T-helper 1 cell (primary cell): ENCODE measurements at places on chromosomes 11 and 22.
A peak's percentile ranks its signal among the peaks of the same experiment; 100 is the strongest.

DNA sequence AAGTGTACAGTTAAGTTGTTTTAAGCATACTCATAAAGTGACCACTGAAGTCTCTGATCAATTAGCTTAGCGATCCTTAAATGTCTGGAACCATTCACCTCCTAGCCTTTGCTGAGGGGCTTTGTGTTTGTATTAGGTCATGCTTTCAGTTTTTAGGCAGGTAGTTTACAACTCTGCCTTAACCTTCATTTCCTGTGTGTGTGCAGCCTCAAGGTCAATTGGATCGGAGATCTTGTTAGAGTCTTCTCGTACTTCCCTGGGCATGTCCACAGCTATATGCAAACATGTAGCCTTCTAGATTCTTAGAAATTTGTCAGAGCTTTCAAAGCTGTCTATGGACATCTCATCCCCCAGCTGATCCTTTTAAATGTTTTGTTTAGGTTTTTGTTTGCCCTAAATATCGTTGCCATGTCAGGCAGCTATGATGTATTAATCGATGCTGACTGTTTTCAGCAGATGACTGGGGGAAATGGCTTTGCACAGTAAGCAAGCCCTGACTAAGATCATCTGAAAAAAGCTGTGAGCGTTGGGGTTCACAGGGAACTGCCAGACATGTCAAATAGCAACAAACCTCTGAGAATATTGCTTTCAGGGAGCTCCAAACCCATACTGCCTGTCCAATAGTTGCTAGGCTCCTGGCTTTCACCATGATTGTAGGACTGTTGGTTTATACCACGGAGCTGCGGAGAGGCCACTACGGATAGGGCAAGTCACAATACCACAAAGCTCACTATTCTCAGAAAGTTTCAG, 45.6 kb downstream of the GLYAT start:
- no peak for DNase-seq

GRCh38 chr22:28435982-28436381, 243.7 kb downstream of the TTC28 start:
- no peak for DNase-seq

GRCh38 chr11:75240311-75241035, at the start of gene TPBGL:
TPBGL (plus strand) TSS chr11:75240774; CDS start chr11:75241050, 276 bp downstream.
- DNase-seq, result no peak

DNA sequence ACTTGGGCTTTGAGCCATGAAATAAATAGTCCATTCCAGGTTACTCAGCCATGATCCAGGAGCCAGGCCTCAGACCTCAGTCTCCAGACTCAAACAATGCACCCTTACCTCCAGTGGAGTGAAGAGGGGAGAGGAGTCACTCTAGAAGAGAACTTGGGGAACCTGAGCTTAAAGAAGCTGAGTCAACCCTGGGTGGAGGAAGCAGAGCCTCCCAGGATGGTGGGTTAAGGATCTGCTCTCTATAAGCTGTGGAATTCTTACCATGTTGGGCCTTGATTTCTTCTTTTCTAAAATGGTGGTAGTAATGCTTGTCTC, 113.2 kb downstream of the NECTIN1 start:
- DNase-seq, result no peak

- DNase-seq, result no peak
Measured at GRCh38 chr11:102914238-102915043, 39.7 kb upstream of the MMP12 start.

DNA sequence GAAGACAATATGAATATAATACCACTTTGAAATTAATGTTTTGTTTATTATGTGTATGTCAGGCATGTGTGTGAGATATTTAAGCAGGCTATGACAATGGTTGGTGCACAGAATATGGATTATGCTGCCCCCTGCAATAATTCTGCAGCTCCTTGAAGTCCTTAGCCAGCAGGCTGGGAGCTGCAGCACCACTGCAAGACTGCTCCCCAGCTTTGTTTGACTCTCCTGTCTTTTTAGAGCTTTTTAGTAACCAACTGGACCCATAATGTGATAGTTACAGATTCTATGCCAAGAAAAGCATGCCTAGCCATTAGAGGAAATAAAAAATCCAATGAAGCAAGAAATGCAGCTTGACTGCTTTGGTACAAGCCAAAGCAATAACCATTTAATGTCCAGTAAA, 535.1 kb downstream of the TMEM135 start:
- DNase-seq, result no peak

DNA sequence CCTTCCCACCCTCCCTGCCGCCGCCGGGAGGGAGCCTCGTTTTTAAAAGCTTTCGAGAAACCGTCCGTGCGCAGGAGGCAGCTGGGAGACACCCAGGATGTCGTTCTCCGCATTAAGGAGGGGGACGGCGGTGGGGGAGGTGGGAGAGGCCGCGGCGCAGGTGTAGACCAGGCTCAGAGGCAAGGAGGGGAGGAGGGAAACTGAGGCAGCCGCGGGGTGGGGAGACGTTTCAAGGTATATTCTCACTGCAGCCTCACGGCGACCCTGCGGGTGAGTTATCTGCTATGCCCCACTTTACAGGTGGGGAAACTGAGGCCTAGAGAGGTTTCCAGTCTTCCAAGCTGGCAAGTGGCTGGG, 42.7 kb downstream of the CYTH4 start:
- no peak for DNase-seq

- no peak for DNase-seq
Measured at GRCh38 chr11:46298699-46299433, 21.4 kb downstream of the CREB3L1 start.

DNA sequence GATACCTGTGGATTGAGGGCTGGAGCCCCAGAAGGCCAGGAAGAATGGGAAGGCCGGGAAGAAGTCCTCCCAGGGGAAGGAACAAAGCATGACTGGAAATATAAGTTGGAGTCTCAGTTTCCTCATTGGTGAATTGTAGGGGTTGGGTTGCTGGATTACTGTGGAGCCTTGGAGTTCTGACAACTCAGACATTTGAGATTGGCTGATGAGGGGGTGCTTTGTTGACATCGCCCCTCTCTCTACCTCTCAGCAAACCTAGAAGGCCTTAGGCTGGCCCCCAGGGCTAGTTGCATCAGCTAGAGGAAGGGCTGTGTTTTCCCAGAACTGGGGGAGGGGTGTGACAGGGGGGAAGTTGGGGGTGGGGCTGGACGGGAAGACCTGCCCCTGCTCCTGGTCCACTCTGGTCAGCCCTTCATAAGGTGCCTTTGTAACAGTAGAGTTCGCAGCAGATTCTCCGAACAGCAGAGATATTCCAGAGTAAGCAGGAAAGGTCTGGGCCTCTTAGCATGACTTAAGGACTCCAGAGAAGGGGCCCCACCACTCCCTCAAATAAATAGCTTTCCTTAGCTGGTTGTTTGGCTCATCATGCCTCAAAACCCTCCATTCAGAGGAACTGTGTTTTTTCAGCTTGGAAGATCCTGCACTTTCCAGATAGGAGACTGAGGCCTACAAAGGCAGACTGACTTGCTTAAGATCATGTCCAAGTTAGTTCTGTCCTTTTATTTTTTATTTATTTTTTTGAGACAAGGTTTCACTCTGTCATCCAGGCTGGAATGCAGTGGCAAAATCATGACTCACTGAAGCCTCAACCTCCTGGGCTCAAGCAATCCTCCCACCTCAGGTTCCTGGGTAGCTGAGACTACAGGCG, 12.5 kb upstream of the THRSP start:
- peak; percentile 34 for DNase-seq

- DNase-seq, result no peak
Measured at GRCh38 chr11:93542811-93543229, 371 bp downstream of the SMCO4 start.

GRCh38 chr11:23923357-23923756, 573.5 kb upstream of the LUZP2 start:
- no peak for DNase-seq

GRCh38 chr22:44869196-44869595, 116.8 kb downstream of the ARHGAP8 start:
- no peak for DNase-seq

GRCh38 chr22:35889071-35889470, 139.6 kb downstream of the RBFOX2 start:
- no peak for DNase-seq

GRCh38 chr11:15446315-15446714, 331.6 kb downstream of the INSC start:
- DNase-seq, result no peak

- no peak for DNase-seq
Measured at GRCh38 chr11:113806406-113806805, 26.8 kb downstream of the CLDN25 start.

GRCh38 chr11:134753771-134754520, 341.9 kb upstream of the B3GAT1 start:
- DNase-seq, result no peak

DNA sequence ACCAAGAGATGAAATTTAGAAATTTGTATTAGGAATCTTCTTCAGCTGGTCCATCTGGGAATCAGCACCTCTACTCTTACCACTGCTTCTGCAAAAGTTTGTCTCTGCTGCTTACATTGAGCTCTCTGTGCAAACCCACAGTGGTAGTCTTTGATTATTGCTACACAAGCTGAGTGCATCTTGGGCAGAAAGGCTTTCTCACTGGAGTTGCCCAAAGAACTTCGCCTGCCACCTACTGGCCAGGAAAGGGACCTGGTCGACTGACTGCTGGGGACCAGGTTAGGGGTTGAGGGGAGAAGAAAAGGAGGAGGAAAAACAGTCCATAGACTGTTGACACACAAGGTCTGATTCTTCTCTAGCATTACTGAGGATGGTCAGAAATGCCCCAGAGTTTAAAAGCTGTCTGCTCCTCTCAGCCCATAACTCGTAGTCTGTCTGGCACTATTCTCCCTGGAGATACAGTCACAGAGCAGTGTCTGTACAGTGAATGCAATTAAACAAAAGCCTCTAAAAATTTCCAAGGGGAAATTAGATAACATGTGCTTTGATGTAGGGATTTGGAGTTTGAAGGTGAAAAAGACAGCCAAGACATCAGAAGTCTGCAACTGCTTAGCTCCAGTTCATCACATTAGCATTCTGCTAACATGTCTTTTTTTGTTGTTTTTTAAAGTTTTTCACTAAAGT, 215.0 kb upstream of the CTSC start:
- peak; percentile 11 for DNase-seq

GRCh38 chr11:114140826-114141225, 81.3 kb downstream of the ZBTB16 start:
- no peak for DNase-seq

DNA sequence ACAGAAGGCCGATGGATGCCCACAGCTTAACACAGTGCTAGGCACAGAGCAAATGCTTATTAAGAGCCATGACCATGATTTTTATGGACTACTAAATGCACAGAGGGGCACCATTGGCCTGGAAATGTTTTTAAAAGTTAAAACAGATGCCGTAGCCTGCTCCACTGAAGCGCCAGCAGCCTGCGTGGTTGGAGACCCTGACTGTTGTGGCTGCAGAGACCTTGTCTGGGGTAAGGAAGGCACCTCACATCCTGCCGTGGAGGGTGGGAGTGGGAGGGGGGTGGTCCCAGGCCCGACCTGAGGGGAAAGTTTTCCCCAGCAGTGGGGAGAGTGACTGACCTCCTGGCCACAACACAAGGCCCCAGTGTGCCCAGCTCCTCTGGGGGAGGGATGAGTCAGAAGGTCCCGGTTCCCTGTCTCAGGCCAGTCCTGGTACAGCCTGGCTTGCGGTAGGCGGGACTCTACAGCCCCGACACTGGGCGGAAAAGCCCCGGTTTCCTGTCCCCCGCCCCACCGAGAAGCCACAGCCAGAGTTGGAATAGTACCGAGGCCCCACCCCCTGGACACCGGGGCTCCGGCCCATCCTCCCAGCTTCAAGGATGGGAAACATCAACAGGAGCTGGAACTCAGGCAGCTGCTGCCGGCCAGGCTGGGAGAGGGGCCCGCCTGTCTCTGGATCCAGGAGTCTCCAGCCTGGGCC, 7.0 kb downstream of the CHST1 start:
- no peak for DNase-seq

GRCh38 chr22:43555561-43556515, 144.0 kb downstream of the MPPED1 start:
- no peak for DNase-seq

DNA sequence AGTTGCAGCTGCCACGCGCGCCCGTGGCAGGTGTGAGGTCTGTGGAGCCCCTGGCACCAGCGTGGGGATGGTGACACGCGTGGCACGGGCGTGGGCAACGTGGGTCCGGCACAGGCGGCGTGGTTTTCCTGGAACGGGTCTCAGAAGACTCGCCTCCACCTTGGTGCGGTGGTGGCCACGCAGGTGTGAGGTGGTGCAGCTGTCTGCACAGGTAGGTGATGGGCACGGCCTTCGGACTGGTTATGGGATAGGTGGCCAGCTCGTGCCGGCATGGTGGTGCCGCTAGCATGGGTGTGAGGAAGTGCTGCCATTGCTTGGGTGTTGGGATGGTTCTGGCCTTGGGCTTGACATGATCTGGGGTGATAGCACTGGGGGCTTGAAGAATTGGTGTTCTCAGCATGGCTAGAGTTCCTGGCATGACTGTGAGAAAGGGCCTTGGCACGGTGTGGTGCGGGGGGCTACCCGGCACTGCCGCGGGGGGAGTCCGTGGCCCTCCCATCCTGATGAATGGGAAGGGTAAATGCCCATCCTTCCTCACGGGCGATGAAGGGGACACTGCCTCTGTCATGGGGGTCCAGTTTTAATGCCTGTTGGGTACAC, 531 bp downstream of the DAGLA start:
- no peak for DNase-seq

DNA sequence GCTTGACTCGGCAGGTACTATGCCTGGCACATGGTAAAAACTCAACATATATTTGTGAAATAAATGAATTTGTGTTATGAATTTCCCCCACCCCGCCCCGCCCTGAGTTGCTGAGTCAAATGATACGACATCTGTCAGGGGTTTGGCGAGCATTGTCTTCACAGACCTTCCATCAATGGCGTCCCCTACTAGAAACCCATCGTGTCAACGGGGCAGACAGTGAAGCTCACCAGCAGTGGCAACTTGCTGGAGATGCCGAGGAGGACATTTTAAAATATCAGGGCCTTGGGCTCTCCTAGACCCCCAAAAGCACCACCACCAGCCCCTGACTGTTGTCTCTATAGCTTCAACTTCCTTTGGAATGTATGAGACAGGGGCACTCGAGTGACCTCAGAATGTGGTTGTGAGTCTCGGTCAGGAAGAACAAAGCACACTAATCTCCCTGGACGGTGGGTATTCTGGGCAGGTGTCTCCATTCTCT, 761 bp upstream of the NXF1 start:
- no peak for DNase-seq

DNA sequence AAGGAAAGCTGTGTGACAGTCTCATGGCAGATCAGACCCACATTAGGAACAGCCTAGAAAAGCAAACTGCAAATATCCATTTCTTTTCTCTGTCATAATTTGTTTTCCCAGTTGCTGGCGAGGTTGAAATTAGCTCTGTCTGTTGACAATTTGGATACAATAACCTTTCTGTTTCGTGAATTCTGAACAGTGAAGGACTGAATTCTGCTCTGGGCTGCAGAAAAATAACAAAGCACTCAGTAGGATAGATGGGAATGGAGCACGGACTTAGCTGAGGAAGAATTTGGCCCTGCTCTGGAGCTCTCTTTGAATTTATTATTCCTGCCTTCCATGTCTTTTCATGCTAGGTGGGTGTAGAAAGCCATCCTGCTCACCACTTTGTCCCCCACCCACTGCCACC, 140.3 kb downstream of the RRAS2 start:
- no peak for DNase-seq
